ENCODE measurements at places on chromosomes 1 and 21.
A peak's percentile ranks its signal among the peaks of the same experiment; 100 is the strongest.

DNA sequence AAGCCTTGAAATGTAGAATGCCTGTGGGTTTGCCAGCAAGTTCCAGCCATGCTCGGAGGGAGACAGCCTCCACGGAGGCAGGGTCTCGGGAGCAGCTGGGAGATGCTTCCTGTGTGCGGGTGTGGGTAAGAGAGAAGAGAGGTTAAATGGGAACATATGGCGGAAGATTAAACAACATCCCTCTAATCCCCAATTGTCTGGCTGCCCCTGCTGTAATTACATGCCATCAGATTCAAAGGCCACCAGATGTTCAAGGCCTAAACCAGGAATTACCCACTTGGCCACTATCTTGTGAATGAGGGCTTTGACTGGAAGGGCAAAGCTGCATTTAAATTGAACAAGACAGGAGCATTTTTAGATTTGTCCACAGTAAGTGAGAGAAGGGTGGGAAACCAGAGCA, 81.4 kb upstream of the BACE2 start:
- no peak for DNase-seq

GRCh38 chr1:162717548-162718184, 72.8 kb upstream of the HSD17B7 start:
- no peak for DNase-seq

DNA sequence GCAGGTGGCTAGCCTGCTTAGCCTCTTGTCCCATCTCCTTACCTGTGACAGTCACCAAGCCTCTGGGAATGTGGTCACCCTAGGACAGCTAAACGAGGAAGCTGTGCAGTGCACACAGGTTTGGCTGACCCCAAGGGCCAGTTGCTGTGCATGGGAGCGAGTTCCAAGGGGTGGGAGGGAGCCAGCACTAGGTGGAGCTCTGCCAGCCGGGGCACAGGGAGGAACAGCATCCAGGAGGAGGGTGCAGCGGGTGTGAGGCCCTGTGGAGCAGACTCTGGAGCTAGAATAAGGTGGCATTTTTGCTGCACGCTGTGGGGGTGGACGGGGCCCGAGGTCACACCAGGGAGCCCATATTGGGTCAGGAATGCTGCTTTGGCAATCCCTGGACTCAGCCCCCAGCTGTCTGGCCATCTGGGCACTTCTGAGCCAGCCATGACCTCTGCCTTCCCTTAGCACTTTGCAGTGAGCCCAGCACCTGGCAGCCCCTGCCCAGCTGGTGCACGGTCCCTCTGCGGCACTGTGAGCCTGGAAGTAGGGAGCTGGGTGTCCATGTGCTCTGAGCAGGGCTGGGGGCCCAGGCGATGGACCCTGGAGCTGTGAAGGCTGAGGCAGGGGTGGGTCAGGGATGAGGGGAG, 8.7 kb downstream of the PDXK start:
- DNase-seq: peak; percentile 80

DNA sequence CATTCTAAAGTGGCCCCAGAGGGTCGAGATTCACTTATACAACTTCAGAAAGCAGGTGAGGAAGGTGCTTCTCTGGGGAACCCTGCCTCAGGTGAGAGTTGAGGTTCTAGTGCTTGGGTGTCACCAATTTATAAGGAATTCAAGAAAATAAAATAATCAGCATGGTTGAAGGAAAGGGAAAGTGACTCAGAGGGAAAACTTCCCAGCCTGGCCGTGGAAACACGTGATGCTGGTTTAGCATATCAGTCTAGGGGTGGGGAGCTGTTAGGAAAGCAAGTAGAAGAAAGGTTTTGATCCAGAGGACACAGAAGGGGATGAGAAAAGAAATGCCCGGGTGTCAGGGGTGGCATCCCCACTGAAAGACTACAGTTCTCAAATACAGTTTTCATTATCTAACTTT, 37.7 kb upstream of the TMEM125 start:
- peak; percentile 61 for DNase-seq

- DNase-seq: peak; percentile 65
Observed at GRCh38 chr1:88204111-88204510, 480.0 kb upstream of the PKN2 start.

DNA sequence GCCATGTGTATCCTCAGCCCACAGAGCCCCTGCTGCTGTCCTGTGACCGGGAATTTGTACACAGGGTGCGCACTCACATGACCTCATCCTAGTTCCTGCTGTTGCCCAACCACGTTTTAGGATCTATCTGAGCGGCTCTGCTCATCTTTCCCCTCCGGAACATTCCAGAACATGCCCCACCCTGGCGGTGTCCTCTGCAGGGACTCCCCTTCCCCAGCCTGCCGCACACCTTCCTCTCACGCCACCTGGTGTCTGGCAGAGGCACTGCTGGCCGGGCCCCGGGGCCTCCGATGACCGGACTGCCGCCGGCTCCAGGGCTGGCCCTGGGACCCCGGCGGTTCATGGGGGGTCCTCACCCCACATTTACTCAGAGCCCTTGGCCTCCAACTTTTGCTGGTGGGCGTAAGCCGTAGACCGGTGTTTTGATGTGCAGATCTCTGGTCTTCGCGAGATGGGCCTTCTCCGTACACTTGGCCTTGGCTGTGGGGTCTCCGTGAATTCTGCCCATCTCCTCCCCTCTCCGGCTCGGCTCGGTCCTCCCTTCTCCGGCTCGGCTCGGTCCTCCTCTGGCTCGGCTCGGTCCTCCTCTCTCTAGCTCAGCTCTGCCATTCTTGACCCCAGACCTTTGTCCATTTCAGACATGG, 29.5 kb downstream of the ARHGEF16 start:
- DNase-seq: peak; percentile 39

DNA sequence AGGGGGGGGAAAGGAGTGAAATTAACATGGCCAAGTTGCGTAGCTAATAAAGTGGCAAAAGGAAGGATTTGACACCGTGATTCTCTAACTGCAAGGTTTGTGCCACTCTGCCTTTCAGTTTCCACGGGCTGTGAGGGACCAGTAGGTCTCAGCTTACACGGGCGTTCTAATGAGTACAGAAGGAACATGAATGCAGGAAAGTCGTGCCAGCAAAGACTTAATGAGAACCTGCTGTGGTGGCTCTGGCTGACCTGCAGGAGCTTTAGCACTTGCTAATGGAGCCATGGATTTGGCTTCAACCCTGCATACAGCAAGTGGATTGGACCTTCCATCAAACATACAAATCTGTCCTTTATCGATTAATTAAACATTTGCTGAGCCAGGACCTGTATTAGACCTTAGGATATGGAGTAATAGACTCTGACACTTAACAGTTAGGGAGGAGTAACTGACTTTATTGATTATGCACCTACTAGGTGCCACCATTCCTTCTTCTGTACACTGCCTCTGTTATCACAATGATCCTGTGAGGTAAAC, 15.1 kb upstream of the PITHD1 start:
- no peak for DNase-seq

- DNase-seq: no peak
Observed at GRCh38 chr1:168421399-168422004, 122.3 kb downstream of the XCL2 start.

GRCh38 chr1:157181258-157181657, 43.1 kb upstream of the ETV3 start:
- no peak for DNase-seq

DNA sequence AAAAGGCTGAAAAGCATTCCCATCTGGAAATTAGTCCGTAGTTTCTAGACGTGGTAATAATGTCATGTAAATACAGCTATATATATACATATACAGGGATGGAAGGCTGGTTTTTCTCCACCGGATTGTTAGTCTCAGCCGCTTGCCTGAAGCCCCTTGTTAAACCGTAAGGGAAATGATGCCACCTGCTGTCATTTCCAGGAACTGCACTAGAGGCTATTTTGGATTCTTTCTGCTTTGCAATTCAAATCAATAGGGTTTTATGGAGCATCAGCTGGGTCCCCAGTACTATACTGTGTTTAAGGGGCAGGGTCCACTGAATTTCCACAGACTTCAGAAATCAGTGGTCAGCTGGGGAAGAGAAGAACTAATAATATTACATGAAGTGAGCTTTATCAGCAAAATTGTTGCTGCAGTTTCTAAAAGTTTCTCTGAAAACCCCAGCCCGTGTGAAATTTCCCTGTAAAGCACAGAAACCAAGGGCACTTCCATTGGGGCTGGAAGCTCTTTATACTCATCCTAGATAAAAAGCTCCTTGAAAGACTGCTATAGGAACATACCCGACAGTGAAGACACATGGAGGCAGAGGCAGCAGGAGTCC, 33.8 kb upstream of the MPZL1 start:
- peak; percentile 74 for DNase-seq

GRCh38 chr1:171718216-171718615, 23.6 kb downstream of the VAMP4 start:
- DNase-seq: no peak

DNA sequence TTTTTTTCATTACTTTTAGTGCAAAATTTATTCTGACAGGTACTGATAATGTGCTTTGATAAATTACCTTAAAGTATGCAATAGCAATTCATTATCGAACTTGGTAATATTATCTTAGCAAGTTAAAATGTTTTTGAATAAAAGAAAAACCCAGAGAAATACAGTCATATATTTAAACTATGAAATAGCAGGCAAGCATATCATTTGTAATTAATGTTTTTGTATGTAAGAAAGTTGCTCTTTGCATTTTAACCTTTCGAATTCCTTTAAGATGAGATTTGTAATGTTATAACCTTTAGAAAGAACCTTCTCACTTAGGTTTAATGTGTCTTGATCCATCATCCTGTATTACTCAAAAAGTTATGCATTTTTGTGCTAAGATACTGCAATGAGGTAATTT, 585.6 kb downstream of the PTBP2 start:
- no peak for DNase-seq

GRCh38 chr1:212260557-212261355, 24.5 kb upstream of the PPP2R5A start:
- DNase-seq: peak; percentile 97

DNA sequence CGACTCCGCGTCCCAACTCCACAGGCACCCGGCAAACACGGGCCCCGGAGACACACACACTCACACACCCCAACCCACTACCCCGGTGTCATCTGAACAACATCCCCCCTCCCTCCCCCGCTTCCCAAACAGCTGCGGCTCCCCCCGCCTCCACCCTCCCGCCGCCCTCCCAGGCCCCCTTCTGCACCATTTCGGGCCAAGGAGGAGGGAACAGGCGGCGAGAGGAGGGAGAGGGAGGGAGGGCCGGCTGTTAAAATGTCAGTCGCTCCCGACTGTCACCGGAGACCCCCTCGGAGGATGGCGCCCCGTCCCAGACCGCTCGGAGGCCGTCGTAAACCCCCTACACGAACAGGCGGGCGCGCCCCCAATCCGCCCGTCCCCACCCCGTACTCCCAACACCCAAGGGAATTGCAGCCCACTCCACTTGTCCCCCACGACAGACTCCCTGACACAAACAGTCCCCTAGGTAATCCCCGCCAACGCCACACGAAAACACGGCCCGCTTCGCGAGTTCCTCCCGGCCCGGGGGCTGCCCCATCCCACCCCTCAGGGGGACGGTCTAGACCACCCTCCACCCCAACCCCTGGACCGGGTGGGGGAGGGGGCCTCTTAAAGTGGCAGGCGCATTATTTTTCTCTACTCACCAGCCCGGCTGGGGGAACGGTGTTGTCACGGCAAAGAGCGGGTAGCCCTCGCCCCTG, 583 bp downstream of the MEF2D start:
- no peak for DNase-seq

GRCh38 chr1:77085109-77085508, 134.1 kb downstream of the PIGK start:
- no peak for DNase-seq

DNA sequence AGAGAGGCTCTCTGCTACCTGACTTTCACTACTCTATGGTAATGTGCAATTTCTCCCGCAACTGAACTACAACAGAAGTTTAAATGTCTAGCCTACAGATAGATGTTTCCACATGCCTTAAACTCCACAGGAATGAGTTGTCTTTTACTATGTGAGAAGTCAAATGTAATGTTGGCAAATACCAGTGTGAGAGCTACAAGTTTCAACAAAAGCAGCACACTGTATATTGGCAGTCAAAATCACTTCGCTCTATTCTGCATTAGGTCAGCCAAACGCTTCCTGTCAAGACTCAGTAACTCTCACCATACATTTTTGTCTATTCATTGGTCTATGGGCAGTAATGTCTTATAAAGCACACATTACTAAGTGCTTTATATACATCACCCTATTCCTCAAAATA, 41.9 kb downstream of the LUZP1 start:
- DNase-seq: no peak

DNA sequence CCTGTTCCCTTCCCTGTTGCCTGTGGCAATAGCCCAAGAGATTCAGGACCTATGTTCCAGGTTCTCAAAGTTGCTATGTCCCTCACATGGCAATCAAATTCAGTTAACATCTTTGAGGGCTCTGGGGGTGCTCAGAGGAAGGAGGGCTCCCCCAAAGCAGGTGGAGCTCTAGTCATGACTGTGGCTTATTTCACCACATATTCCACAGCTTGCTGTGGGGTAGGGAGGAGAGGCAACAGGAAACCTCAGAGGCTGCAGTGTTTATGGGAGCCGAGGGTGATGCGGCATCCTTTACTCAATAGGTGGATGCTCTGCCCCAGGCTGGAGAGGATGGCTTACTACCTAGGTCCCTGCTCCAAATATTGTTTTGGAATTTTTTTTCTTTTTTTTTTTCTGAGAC, 1.2 kb upstream of the MKNK1 start:
- no peak for DNase-seq

DNA sequence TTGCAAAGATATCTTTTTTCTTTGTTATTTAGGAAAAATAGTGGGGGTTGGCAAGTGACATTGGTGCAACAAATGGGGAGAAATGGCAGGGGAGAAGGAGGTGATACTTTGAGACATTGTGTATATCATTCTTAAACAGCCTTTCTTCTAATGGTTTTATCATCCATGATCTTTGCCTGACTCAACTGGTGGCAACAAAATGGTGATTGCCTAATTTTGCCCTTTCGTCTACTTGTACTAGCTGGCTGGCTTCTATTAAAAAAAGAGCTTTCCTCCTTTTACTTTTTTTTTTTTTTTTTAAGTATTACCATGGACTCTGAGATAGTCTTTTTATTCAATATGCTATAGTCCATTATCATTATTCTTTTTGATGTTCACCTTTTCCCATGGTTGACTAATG, 27.7 kb downstream of the DESI2 start:
- no peak for DNase-seq

GRCh38 chr1:176073524-176074157, 133.4 kb downstream of the COP1 start:
- peak; percentile 63 for DNase-seq

DNA sequence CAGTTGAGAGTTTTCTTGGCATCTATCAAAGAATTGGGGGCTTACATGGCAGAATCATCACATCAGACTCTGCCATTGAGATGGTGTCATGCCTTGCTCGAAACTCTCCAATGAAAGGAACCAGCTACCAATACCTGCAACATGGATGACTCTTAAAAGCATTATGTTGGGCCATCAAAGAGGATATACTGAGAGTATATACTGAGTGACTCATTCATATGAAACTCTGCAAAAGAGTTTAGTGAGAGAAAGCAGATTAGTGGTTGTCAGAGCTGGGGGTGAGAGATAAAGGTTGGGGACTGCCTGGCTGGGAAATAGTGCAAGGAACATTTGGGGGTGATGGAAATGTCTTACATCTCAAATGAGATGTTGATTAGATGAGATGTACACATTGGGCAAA, 14.7 kb upstream of the HMGB4 start:
- peak; percentile 19 for DNase-seq

Measured in kidney tubule cell (primary cell).